Stimulated activated CD4-positive, alpha-beta T cell treated with anti-CD3 and anti-CD28 coated beads, Interleukin-4, amount 100 ng/mL, for 24 hours (primary cell): ENCODE measurements at places on chromosomes 1 and 21.

GRCh38 chr1:12597792-12598191 is 20.2 kb downstream of the DHRS3 start:
- no peak for DNase-seq

DNA sequence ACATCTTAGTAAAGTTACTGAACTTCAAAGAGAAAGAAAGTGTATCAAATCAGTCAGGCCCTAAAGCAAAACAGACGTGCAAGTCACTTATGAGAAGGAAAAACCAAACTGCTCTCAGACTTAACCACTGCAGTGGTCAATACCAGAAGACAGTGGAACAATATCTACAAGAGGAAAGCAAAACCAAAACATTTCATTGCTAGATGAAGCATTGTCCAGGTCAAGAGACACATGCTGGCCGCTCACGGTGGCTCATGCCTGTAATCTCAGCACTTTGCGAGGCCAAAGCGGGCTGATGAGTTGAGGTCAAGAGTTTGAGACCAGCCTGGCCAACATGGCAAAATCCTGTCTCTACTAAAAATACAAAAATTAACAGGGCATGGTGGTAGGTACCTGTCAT is 82.0 kb upstream of the MROH9 start:
- DNase-seq: no peak

- no peak for DNase-seq
Observed at GRCh38 chr1:94783342-94784189, 36.6 kb upstream of the SLC44A3 start.

GRCh38 chr1:200354243-200354642 is 55.6 kb downstream of the ZNF281 start:
- no peak for DNase-seq

DNA sequence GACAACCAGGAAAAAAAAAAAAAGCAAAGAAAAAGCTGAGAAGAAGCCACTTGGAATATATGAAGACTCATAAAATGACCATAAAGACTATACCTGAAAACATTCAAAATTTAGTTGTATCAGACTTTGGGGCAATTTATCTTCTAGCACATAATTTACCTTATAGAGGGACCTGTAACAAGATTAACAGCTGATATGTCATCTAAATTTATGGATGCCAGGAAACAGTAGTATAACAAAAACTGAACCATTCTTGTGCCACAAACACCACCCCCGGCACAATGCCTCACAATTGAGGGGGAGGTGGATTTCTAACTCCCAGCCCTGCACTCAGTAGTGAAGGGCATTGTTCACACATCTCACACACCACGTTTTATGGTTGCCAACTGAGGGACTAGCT is 1352.0 kb downstream of the BRINP3 start:
- DNase-seq: no peak

- DNase-seq: no peak
Observed at GRCh38 chr1:62241371-62242131, 46.9 kb downstream of the L1TD1 start.

DNA sequence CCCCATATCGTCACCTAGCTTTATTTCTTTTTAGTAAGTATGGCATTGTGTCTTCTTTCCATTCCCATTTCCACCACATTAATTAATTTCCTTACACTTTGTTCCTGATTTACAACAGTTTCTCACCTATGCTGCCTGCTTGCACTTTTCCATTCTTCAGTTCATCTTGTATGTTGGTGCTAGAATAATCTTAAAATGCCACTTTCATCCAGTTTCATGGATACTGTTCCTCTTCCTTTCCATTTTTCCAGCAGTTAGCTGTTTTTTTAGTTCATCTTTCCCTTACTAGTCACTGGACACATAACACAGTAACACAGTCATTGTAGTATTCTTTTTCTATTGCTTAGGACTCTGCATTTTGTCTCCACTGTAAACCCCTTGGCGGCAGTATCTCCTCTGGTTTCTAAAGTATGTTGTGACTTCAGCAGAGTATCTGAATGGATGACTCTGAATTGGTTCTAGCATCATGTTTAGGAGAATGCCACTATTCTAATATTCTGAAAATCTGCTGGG is 2.1 kb downstream of the CDC7 start:
- no peak for DNase-seq

GRCh38 chr21:32131960-32132359 is 146.9 kb downstream of the MIS18A start:
- DNase-seq: no peak

GRCh38 chr1:62978741-62979140 is 194.8 kb downstream of the ATG4C start:
- DNase-seq: no peak

GRCh38 chr1:48725341-48726046 is 51.2 kb downstream of the BEND5 start:
- DNase-seq: no peak

GRCh38 chr1:230105245-230105753 is 38.3 kb downstream of the GALNT2 start:
- DNase-seq: no peak

DNA sequence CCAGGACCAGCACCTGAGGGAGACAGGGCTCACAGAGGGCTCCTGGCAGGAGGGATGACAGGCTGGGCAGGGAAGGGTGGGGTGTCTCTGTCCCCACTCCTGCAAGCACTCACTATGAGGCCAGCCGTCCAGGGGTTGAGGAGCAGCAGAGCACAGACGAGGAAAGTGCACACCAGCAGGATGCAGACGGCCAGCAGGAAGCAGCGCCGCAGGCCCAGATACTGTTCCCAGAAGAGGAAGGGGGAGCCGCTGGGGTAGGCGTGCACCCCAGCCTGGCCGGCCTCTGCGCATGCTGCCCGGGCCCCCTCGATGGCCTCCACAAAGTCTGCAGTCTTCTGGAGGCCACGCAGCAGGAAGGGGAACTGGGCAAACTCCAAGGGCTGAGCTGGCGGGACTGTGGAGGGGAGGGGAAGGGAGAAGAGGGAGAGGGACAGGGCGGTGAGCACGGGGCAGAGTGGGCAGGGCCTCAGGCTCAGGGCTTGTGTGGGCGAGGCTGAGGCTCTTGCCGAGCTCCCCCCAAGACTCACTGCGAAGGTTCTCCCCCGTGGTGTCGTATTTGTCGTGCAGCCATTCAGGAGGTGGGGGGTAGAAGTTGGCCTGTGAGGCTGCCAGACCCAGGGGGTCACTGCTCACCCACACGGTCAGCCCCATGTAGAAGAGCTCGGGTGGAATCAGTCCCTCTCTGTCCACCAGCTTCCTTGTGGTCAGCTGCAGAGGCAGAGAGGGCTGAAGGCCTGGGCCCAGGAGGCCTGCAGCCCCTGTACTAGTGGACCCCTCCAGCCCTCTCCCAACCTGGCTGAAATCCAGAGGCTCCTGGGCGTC is 16.5 kb downstream of the PTCH2 start:
- no peak for DNase-seq

DNA sequence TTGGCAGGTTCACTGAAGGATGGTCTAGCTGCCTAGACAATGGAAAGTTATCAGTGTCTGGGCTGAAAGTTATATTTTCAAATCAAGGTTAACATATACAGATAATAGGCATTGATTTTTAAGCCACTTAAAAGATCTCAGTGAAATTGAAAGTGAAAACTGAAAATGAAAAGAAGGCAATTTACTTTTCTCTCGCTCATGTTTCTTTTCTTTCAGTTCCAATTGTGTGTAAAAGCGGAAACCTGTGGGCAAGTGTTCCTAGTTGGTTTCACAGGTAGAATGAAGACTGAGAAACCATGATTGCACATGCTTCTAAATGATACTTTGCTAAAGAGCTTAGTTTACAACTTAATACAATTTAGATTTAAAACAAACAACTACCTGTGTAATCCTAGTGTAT is 383.7 kb downstream of the ZP4 start:
- DNase-seq: peak; percentile 8

- DNase-seq: no peak
Observed at GRCh38 chr1:78070210-78070609, 24.4 kb downstream of the GIPC2 start.

GRCh38 chr1:5667513-5668325 is 324.5 kb downstream of the NPHP4 start:
- DNase-seq: no peak

DNA sequence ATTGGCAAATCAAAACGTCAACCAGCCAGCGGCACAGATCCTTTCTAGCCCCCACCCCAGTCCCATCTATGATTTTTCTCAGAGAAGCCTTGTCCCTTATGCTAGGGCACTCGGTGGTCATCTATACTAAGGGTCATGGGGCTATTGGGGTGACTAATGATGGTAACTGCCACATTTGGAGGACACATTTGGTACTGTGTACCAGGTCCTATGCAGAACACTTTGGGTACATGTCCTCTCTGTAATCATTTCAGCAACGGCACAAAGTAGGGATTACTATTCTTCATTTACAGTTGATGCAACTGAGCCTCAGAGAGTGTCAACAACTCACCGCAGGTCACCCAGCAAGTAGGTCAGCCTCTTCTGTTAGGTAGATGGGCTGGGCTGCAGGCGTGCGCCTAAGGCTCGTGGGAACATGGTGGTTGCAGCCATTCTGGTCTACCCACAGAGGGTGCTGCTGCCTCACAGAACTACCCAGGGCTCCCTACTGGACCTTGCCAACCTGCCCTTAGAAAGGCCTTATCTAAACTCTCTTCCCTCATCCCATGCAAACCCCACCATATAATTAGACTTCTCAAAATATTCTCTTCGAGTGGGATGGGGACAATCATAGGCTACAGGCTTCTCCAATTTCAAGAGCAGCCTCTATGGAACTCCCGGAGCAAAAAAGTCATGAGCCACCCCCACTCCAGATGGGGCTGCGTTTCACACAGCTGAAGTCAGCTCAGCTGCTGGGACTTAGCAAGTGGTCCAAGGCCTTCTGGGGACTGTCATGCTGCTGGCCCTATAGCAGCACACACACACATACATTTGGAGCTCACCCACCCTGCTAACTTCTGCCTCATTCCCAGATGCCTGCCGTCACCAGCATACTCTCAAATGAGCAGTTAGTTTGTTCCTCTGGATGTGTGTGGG is 5.8 kb upstream of the SDHB start:
- peak; percentile 23 for DNase-seq

- DNase-seq: no peak
Observed at GRCh38 chr21:32779983-32780382, 8.4 kb upstream of the PAXBP1 start.

GRCh38 chr1:58922302-58923089 is 138.6 kb upstream of the JUN start:
- peak; percentile 27 for DNase-seq

DNA sequence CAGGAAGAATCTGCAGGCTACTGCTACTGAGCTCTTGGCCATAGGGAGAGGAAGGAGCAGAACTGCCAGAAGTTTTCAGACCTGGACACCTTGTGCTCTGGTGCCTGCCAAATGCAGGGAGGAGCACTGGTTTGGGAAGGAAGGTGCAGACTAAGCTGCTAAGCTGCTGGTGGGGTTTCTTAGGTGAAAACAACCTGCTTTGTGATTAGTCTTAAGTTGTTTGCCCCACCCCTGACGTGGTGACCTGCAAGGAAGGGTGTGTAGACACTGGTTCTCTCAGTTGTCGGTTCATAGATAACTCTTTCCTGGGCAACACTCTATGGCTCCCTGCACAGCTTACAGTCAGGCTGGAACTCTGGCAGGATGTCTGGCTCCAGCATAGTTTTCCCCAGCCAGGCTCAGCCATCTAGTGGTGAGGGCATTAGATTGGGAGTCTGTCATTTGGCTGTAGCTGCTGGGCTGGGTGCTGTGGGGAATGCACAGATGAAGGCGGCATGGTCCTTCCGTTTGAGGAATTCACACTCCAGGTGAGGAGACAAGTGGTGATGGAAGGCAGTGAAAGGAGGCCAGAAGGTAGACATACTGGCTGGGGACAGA is 10.3 kb upstream of the S100A10 start:
- no peak for DNase-seq

DNA sequence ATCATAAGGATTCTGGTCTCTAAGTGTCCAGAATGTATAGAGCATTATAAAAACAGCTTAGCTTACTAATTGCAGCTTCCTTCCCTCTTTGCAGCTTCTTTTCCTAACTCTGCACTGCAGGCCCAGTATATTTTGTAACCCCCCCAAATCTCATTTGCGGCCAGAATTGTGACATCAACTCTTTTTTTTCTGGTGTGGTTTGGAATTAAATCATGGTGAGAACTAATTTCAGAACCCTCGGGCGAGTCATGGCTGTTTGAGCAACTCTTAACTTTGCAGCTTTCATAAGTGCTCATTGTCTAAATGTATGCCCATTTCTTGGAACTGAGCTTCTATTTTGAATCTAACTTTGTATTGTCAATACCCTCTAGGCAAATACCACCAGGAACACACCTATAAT is 187.4 kb downstream of the CYYR1 start:
- no peak for DNase-seq

DNA sequence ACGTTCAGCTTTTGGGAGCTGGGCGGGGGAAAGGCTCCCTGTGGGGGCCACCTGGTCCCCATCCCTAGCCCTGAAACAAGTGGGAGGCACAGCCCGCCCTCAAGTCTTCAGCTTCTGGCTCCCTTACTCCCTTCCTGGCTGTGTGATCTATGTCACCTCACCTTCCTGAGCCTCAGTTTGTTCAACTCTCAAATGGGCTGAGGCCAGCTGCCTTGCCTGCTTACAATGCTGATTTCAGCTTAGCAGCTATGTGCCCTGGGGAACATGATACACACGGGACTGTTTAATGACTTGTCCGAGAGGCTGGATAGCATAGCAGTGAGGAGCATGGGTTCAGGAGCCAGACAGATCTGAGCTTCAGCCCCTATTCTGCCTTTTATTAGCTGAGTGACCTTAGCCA is 19.3 kb downstream of the GRHL3 start:
- DNase-seq: no peak

GRCh38 chr21:45892916-45893739 is 88.4 kb upstream of the COL6A1 start:
- DNase-seq: no peak
